ENCODE measurements at places on chromosomes 3 and 15. TPM values are rescaled to one million over a fixed set of nuclear protein-coding genes. Genes with fewer than 3 reads are reported as not detected.

Gene NME9
- total RNA-seq = not detected

Gene LMAN1L
- total RNA-seq = not detected

Gene C3orf80
- not detected for total RNA-seq

Gene MEX3B
- total RNA-seq = 11.1 TPM

Gene PPP1R2
- total RNA-seq = 109 TPM

Gene IL17RC
- total RNA-seq = 11.7 TPM

Gene MYZAP
- total RNA-seq = 53.4 TPM

Gene TEX55
- total RNA-seq = not detected

Gene EAF2
- 1.1 TPM for total RNA-seq

Gene LCTL
- not detected for total RNA-seq

Gene ECE2
- not detected for total RNA-seq

Gene VEPH1
- 24.0 TPM for total RNA-seq

Gene PPARG
- total RNA-seq = 101 TPM

Gene SI
- total RNA-seq = not detected

Gene COLQ
- total RNA-seq = 1.7 TPM

Gene FBXL22
- 0.16 TPM for total RNA-seq

Gene TRA2B
- total RNA-seq = 188 TPM

Gene A4GNT
- total RNA-seq = not detected

Gene ANKRD34C
- total RNA-seq = not detected

Gene ISL2
- under 0.01 TPM for total RNA-seq

Gene TM6SF1
- 19.6 TPM for total RNA-seq

Gene PARP9
- 16.8 TPM for total RNA-seq

Gene GOLGA6L7
- total RNA-seq = not detected

Gene MYRIP
- total RNA-seq = 11.6 TPM

Gene MFGE8
- total RNA-seq = 28.7 TPM

Gene CHRD
- total RNA-seq = 0.16 TPM

Gene CRYGS
- total RNA-seq = 2.4 TPM

Gene UBP1
- 34.3 TPM for total RNA-seq

Gene SKOR1
- under 0.01 TPM for total RNA-seq

Gene TM4SF4
- total RNA-seq = not detected

Gene ATP8B4
- total RNA-seq = not detected

Gene RFC4
- total RNA-seq = 20.6 TPM

Gene SLC22A13
- total RNA-seq = 0.16 TPM

Gene WDR5B
- 2.1 TPM for total RNA-seq

Gene ILDR1
- total RNA-seq = not detected

Gene KLF15
- total RNA-seq = 0.49 TPM

Gene MIX23
- 28.3 TPM for total RNA-seq

Gene ZBTB20
- 10.7 TPM for total RNA-seq

Gene ANKUB1
- not detected for total RNA-seq

Gene EPHB1
- total RNA-seq = 14.5 TPM

Gene TFDP2
- 23.3 TPM for total RNA-seq

Gene RAD51
- 9.9 TPM for total RNA-seq

Gene SEMA3F
- 47.1 TPM for total RNA-seq

Gene NRG4
- not detected for total RNA-seq

Gene SLC15A2
- total RNA-seq = under 0.01 TPM

Gene PFKFB4
- 1.4 TPM for total RNA-seq

Gene OCA2
- not detected for total RNA-seq

Gene BUB1B
- 21.2 TPM for total RNA-seq

Gene MESP1
- total RNA-seq = 0.31 TPM

Gene MYL3
- total RNA-seq = not detected

Gene GREM1
- total RNA-seq = 0.16 TPM

Gene CNTN4
- total RNA-seq = not detected

Gene MME
- 13.9 TPM for total RNA-seq

Gene TMA7
- total RNA-seq = 357 TPM

Data from bladder microvascular endothelial cell (primary cell).